Activated CD8-positive, alpha-beta T cell treated with anti-CD3 and anti-CD28 coated beads for 36 hours (primary cell): ENCODE measurements at places on chromosomes 1 and 21.
A peak's percentile ranks its signal among the peaks of the same experiment; 100 is the strongest.

GRCh38 chr1:202149566-202149965 is 5.0 kb upstream of the ARL8A start:
- H3K27me3 ChIP-seq: no peaks in the 10 kb centered on the region
- DNase-seq: no peak
- peaks cover 56% of the 10 kb centered on the region for H3K36me3 ChIP-seq
- no peak overlapping the region for H3K4me3 ChIP-seq

GRCh38 chr1:247864644-247865043 is 7.7 kb downstream of the TRIM58 start:
- H3K27ac ChIP-seq: no peak overlapping the region
- H3K36me3 ChIP-seq: no peaks in the 10 kb centered on the region
- no peak overlapping the region for H3K4me3 ChIP-seq
- peaks cover 9% of the 10 kb centered on the region for H3K27me3 ChIP-seq
- H3K4me1 ChIP-seq: no peaks in the 10 kb centered on the region
- DNase-seq: no peak

- no peaks in the 10 kb centered on the region for H3K36me3 ChIP-seq
- peaks cover 23% of the 10 kb centered on the region for H3K27me3 ChIP-seq
- H3K4me1 ChIP-seq: no peaks in the 10 kb centered on the region
- no peak overlapping the region for H3K4me3 ChIP-seq
- DNase-seq: no peak
Measured at GRCh38 chr1:208256556-208256955, 12.4 kb upstream of the PLXNA2 start.

DNA sequence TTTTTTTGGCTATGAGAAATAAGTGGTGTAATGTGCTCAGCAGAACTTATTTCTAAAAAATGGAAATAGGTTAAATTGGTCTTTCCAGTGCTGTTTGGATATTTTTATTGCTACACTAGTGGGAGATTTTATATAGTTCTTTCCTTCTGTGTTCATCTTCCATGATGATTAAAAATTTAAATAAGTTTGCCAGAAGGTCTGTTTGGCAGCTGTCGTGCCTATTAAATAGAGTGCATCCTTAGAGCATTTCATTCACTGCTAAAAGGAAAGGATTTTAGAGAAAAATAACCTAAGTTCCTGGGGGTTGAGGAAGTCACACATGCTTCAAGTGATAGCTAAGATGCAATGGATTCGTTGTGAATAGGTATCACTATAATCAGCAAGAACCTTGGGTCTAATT is 29.7 kb upstream of the RAVER2 start:
- H3K27ac ChIP-seq: no peak overlapping the region
- H3K27me3 ChIP-seq: peaks cover 7% of the 10 kb centered on the region
- no peak for DNase-seq
- no peak overlapping the region for H3K4me3 ChIP-seq

DNA sequence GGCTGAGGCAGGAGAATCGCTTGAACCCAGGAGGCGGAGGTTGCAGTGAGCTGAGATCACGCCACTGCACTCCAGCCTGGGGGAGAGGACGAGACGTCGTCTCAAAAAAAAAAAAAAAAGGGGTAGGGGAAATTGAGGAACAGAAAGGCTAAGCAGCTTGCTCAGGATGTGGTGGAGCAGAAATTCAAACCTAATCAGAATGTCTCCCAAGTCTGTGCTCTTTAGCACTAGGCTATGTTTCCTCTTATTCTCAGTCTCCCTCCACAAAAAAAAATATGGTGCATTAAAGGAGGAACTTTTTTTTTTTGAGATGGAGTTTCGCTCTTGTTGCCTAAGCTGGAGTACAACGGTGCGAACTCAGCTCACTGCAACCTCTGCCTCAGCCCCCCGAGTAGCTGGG is 114.2 kb downstream of the SLC16A1 start:
- peaks cover 12% of the 10 kb centered on the region for H3K4me1 ChIP-seq
- peaks cover 9% of the 10 kb centered on the region for H3K27me3 ChIP-seq
- DNase-seq: no peak
- no peak overlapping the region for H3K27ac ChIP-seq

DNA sequence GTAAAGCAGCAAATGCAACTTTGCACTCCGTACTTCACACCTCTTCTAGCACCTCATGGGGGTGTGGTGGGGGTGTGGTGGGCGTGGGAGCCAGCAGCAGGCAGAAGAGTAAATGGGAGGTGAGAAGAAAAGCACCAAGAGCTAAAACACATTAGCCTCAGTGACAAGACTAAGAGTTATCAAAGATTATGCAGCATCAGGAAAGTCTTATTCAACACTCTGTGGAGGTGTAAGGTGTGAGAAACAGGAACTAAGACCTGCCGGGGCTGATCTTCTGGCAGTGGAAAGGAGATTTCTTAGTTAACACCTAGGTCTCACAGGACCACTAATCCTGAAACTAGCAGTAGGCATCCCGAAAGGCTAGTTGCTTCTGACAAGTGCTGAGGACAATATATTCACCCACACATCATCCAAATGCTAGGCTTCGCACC is 9.9 kb downstream of the TGFBR3 start:
- no peaks in the 10 kb centered on the region for H3K27me3 ChIP-seq
- H3K27ac ChIP-seq: peak overlapping the region; percentile 90
- H3K4me1 ChIP-seq: peaks cover 74% of the 10 kb centered on the region
- peak; percentile 80 for DNase-seq

GRCh38 chr1:22168412-22168973 is 25.6 kb upstream of the WNT4 start:
- no peaks in the 10 kb centered on the region for H3K36me3 ChIP-seq
- no peaks in the 10 kb centered on the region for H3K4me1 ChIP-seq
- H3K27me3 ChIP-seq: peaks cover 2% of the 10 kb centered on the region
- no peak for DNase-seq
- H3K27ac ChIP-seq: no peak overlapping the region

DNA sequence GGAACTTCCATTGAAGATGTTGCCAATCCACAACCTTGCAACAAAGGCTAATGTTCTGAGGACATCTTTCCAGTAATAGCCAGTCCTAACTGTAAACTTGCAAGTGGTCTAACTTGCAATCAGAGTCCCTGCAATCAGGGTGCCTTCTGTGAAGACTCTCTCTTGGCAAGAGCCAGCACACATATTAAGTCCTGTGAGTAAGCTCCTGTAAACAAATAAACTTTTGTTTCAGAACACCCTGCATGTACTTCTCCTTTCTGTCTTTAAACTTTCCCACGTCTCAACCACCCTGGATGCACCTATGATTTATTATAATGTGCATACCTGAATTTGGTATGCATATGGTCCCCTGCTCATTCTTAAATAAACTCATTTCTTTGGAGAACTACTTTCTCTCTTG is 9.1 kb downstream of the GBP7 start:
- H3K27ac ChIP-seq: no peak overlapping the region
- no peaks in the 10 kb centered on the region for H3K36me3 ChIP-seq
- peaks cover 4% of the 10 kb centered on the region for H3K4me1 ChIP-seq
- no peak for DNase-seq
- H3K27me3 ChIP-seq: no peaks in the 10 kb centered on the region

GRCh38 chr1:35030756-35031446 is 844 bp downstream of the ZMYM6 start:
- peaks cover 34% of the 10 kb centered on the region for H3K36me3 ChIP-seq
- peak overlapping the region; percentile 95 for H3K27ac ChIP-seq

GRCh38 chr21:42537106-42537742 is 23.6 kb downstream of the SLC37A1 start:
- peaks cover 2% of the 10 kb centered on the region for H3K36me3 ChIP-seq
- no peak overlapping the region for H3K4me3 ChIP-seq
- H3K27me3 ChIP-seq: no peaks in the 10 kb centered on the region
- peak; percentile 55 for DNase-seq
- H3K4me1 ChIP-seq: peaks cover 12% of the 10 kb centered on the region

DNA sequence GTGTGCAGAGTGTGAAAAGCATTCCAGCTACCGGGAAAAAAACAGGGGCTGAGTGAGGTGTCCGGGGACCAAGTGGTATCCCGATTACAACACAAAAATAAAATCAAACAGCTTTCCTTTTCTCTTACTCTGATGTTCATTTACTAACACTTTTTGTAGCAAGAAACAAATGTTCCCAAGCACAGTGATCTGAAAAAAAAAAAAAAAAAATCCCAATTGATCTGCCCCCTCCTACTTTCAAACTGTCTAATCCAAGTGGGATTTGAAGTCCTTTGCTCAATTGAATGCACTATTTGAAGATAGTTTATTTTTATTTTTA is 1.3 kb downstream of the BACE2 start:
- no peak overlapping the region for H3K27ac ChIP-seq
- H3K36me3 ChIP-seq: no peaks in the 10 kb centered on the region
- no peak for DNase-seq
- peak overlapping the region; percentile 64 for H3K4me3 ChIP-seq
- peaks cover 42% of the 10 kb centered on the region for H3K27me3 ChIP-seq
- H3K4me1 ChIP-seq: peaks cover 7% of the 10 kb centered on the region

DNA sequence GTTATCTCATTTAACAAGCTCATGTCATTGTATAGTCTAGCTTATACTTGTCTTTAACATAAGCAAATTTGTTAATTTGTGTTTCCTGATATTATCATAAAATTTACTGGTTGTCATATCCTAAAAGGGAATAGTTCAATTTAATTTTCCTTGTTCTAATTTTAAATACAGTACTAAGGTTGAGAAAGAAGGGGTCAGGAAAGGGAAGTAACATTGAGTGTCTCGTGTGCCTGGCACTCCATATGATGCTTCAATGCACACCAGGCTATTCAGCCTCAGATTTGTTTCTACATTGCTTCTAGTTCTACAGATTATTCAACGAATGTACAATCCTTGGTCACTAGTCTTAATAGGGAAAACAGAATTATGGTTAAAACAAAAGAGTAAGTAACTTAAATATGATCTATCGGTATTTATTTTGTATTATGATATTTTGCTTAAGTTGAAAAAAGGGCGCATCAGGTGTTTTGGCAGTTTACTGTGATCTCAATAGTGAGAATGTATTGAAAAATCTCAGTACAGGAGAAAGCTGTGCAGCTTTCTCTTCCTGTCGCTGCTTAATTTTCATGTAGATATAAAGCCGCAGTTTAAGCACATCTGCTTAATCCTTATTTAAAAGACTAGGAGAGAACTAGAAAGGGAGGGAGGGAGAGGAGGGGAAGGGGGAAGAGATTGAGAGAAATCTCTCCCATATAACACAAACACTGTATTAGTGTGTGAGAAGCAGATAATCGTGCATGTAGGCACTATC is 13.0 kb downstream of the PTPRC start:
- no peak for DNase-seq
- H3K4me1 ChIP-seq: peaks cover 72% of the 10 kb centered on the region
- H3K4me3 ChIP-seq: peak overlapping the region; percentile 71
- peaks cover 70% of the 10 kb centered on the region for H3K36me3 ChIP-seq
- H3K27me3 ChIP-seq: no peaks in the 10 kb centered on the region

DNA sequence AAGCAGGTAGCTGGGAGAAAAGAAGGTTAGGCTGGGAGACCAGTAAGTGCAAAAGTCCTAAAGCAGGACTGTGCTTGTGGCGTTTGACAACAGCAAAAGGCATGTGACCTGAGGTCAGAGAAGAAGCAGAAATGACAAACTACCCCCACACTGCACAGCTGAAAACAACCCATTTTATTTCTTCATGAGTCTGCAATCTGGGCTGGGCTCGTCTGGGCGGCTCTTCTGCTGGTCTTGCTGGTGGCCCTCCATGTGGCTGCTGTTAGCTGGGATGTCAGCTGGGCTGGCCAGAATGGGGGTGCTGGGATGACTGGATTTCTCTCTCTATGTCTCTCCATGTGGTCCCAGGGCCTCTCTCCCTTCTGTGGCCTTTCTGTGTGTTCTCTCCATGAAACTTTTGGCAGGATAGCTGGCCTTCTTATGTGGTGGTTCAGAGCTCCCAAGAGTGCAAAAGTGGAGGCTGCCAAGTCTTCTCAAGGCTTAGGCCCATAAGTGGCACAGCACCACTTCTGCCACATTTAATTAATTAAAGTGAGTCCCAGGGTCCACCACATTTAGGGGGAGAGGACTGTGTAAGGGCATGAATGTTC is 128.6 kb downstream of the RIPK4 start:
- H3K27me3 ChIP-seq: peaks cover 4% of the 10 kb centered on the region
- no peak overlapping the region for H3K4me3 ChIP-seq
- H3K4me1 ChIP-seq: peaks cover 3% of the 10 kb centered on the region
- DNase-seq: no peak

GRCh38 chr1:184483101-184483683 is 96.4 kb downstream of the C1orf21 start:
- no peak overlapping the region for H3K27ac ChIP-seq
- no peaks in the 10 kb centered on the region for H3K36me3 ChIP-seq
- no peak for DNase-seq

DNA sequence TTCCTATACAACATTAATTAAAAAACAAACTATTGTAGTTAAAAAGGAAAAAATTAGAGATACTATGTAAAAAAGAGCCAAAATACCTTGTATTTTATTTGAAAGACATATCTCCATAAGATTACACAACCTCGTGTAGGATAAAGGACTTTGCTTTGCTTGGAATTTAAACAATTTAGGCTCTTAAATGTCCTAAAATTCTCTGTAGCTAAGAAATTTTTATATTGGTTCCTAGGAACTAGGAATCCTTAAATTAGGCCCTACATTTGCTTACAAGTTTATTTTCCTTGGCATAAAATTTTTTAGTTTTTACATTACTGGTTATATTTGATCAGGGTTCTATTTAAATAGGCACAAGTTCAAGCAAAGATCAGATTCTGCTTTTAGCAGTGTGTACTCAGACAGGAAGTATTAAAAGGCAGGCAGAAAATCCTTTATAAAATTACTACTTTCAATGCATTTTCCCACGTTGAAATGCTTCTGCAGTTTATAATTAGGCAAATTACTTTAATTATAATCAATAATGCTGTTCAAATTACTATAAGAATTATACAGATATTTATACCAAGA is 3.4 kb upstream of the ANGPTL3 start:
- H3K4me3 ChIP-seq: no peak overlapping the region
- no peaks in the 10 kb centered on the region for H3K36me3 ChIP-seq
- H3K27me3 ChIP-seq: no peaks in the 10 kb centered on the region
- no peak for DNase-seq
- no peak overlapping the region for H3K27ac ChIP-seq

DNA sequence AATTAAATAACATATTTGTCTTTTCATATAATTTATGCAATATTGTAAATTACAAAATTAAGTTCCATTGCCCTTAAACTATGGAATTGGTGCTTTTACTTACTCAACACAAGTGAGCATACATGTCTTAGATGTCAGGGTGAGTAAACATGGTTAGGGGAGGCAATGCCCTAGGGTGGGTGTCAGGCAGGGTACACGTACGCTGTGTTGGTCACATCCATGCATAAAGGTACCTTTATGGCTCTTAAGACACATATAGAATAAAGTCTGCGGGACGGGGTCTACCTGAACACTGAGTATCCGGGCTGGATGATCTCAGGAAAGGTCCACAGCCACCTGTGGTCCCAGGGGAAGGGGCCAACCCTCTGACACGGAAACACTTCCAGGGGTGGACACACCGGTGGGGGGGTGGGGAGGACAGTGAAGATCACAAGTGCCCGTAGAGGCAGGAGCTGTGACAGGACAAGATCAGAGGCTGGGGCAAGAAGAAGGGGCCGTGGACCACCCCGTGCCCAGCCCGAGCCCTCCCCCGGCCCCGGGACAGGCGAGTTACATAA is 720 bp downstream of the LIN9 start:
- peak overlapping the region; percentile 83 for H3K27ac ChIP-seq
- peaks cover under 1% of the 10 kb centered on the region for H3K36me3 ChIP-seq
- DNase-seq: peak; percentile 46
- peak overlapping the region; percentile 88 for H3K4me3 ChIP-seq
- H3K27me3 ChIP-seq: peaks cover 14% of the 10 kb centered on the region

- peaks cover 17% of the 10 kb centered on the region for H3K4me1 ChIP-seq
- H3K36me3 ChIP-seq: peaks cover 8% of the 10 kb centered on the region
- peak overlapping the region; percentile 23 for H3K27ac ChIP-seq
- no peaks in the 10 kb centered on the region for H3K27me3 ChIP-seq
- H3K4me3 ChIP-seq: no peak overlapping the region
Measured at GRCh38 chr1:26482921-26483320, 10.7 kb downstream of the HMGN2 start.
